Activated naive CD8-positive, alpha-beta T cell treated with anti-CD3 and anti-CD28 coated beads, Interleukin-2, amount 50 U/mL, for 24 hours (primary cell): ENCODE measurements at places on chromosomes 5 and 9.

DNA sequence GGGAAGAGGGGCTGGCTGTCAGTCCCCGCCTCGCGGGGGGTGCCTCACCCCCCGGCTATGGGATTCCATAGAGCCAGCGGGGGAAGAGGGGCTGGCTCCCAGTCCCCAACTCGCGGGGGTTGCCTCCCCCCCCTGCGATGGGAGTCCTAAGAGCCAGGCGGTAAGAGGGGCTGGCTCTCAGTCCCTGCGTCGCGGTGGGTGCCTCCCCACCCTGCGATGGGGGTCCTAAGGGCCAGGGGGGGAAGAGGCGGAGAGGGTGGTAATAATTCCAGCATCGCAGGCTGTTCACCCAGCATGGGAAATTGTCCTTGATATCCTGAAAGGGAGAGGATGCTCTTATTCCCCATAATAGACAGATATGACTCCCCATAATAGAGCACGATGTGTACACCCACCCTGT, 9.6 kb upstream of the LCN2 start:
- DNase-seq: no peak

- DNase-seq: no peak
These were observed 88.3 kb upstream of the PRDM9 start for GRCh38 chr5:23419115-23419514.

GRCh38 chr9:133120501-133121197, 391 bp downstream of the RALGDS start:
- no peak for DNase-seq

DNA sequence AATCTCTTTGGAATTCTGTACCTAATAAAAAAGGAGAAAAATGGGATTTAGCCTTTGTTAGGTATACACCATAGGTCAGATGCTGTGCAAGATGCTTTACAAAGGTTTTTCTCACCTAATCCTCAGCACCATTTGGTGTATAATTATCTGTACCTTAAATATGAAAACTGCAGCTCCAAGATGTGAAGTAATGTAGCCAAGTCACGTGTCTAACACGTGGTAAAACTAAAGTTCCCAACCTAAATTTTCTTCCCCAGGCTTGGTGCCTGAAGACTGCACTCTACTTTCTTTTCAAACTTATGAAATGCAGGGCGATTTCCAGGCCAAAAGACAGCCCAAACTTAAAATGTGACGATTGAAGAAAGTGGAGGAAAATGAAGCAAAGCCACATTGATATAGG, 125.8 kb downstream of the CDH6 start:
- DNase-seq: no peak

- DNase-seq: peak; percentile 17
These were observed 1.6 kb upstream of the SUB1 start for GRCh38 chr5:32583582-32584232.

GRCh38 chr5:168076561-168076991, 214.9 kb upstream of the WWC1 start:
- DNase-seq: peak; percentile 11

- DNase-seq: peak; percentile 23
These were observed 1.0 kb upstream of the MEF2C start for GRCh38 chr5:88883836-88884607.

DNA sequence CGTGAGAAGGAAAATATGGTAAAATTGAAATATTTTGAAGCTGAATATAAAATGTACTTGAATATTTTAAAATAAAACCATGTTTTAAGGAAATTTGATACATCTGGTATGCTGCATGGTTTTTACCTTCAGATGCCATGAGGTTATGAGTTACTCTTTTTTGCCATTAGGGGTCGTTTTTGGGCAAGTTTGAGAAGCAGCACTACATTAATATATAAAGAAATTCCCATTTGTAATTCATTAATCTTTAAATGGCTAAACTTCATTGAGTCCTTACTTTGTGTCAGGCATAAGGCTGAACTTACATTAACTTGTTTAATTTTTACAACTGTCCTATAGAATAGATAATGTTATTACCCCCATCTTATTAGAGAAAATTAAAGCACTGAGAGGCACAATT, 152.3 kb downstream of the KDM4C start:
- no peak for DNase-seq

- DNase-seq: no peak
These were observed 72.3 kb upstream of the NIPAL4 start for GRCh38 chr5:157387683-157388093.

DNA sequence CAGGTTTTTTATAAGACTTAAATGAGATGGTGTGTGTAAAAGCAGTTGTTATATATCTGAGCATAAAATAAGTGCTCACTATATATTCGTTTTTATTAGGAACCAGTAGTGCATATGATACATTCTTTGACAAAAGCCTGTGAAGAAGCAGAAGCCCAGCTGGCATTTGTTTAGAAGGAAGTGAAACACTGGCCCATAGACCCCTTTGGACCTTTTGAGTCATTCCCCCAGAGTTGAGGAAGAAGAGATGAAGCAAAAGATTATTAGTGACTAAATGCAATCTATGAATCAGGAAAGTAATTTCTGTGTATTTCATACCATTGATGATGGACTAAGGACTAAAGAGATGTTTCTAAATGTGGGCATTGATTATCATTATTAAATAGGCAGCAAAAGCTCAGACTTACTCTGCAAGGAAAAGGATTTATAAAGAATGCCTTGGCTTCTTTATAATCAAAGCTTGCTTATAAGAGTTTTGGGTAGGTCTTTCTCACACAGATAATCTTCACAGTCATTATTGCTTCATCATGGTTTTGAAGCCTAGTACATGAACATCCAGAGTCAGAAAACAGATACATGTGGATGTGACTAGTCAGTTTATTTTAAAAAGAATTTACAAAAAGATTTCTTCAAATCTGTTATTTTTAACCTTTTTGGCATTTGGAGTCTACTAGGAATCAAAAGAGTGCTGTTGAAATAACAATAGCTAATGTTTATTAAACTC, 16.9 kb upstream of the FER start:
- no peak for DNase-seq
